Suppressor macrophage treated with lipopolysaccharide for 1 hour (primary cell): ENCODE measurements at places on chromosomes 12 and 14.

DNA sequence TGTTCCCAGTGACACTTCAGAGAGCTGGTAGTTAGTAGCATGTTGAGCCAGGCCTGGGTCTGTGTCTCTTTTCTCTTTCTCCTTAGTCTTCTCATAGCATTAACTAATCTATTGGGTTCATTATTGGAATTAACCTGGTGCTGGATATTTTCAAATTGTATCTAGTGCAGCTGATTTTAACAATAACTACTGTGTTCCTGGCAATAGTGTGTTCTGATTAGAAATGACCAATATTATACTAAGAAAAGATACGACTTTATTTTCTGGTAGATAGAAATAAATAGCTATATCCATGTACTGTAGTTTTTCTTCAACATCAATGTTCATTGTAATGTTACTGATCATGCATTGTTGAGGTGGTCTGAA is 3.0 kb downstream of the FOS start:
- DNase-seq: no peak

GRCh38 chr14:68607081-68607866 is 185.6 kb downstream of the ZFP36L1 start:
- DNase-seq: peak; percentile 37

DNA sequence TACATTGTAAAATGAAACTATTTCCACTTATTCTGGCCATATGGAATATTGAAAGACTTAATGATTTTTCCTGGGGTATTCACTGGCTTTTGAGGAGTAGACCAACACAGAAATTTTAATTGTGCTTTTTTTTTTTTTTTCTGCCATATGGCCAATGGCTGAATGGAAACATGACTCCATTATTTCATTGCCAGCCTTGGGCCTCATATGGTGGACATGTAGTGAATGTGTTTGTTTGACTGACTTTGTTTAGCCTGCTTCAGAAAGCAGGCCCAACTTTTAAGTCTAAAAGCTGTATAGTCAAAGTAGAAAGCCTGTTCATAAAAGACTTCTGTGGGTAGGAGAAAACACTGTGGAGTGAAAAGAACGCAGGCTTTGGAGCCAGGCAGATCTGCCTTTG is 2.4 kb downstream of the GNG2 start:
- no peak for DNase-seq

DNA sequence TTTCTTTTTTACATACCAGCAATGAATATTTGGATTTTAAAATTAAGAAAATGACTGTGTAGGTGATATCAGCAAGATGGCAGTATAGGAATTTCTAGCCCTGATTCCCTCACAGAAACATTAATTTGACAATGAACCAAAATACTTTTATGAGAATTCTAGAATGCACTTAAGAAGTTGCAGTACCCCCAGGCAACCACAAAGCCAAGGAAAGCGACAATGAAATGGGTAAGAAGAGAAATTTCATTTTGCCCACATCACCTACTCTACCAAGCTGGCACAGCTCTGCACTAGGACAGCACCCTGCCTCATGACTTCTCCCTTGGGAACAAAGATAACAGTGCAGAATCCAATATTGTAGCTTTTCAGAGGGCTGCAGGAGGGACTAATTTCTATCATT is 6.6 kb downstream of the OR9K2 start:
- DNase-seq: no peak

DNA sequence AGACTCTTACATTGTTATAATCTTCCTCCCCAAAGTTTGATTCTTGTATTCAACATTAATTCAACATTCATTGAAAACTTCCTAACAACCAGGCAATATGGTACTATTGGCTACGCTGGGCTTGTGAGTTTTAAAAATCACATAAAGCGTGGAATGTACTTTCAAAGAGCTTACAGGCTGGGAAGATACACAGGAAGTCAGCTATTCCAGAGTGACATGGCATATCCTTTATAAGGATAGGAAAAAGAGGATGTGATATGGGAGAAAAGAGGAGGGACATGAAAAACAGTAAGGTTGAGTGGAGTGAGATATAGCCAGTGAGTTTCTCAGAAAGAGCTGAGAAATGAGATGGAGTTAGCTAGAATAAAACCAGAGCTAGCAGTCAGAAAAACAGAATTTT is 103.6 kb upstream of the ATF7IP start:
- DNase-seq: no peak

DNA sequence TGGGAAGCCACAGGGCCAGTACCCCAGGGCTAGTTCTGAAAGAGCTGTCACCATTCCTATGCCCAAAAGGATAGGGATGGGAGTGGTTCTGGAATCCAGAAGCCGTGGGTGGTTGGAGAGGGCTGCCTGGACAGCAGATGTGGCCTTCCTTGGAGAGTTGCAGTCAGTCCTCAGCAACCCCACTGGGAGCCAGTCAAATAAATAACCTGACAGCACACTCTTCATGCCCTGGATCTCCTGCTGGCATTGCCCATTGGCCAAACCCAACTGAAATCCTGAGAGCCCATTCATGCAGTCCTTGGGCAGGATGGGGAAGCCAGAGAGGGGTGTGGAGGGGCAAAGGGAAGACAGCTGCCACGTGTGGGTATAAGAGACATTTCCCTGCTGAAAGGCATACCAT is 128.2 kb downstream of the PTPN11 start:
- DNase-seq: no peak

GRCh38 chr12:56486694-56487093 is 1.3 kb downstream of the GLS2 start:
- no peak for DNase-seq

DNA sequence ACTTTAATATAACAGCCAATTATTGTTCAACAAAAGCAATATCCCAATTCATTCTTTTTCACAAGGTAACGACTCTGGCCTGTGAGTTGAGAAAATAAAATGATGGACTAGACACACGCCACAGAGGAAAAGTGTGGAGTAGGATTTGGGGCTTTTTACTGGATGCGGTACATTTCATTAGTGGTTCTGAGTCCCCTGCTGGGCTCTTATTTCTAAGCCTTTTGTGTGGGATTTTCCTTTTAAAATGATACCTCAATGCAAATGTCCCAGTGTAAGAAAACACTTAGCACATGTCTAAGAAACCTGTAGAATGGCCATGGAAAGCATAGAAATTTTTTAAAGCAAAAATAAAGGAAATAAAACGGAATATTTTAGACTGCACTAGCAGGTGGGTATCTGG is 73.4 kb downstream of the C12orf42 start:
- DNase-seq: no peak

GRCh38 chr14:89201645-89202044 is 215.4 kb downstream of the FOXN3 start:
- DNase-seq: peak; percentile 44

DNA sequence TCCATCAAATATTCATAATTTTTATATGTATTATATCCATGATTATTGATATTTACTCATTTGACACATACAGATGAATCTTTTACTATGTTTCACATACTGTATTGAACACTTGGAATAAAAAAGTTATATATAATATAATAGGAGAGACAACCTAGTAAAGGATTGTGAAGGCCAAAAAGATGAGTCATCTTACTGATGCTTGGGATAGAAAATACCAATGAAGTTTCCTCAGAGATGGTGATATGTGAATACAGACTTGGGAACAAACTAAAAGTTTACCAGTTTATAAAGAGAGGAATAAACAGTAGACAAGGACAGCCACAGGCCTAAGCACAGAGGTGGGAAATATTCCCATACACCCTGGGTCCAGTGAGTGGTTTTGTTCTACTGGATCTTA is 743.9 kb upstream of the FLRT2 start:
- no peak for DNase-seq

- DNase-seq: no peak
Measured at GRCh38 chr12:4908684-4909409, 858 bp upstream of the KCNA1 start.

DNA sequence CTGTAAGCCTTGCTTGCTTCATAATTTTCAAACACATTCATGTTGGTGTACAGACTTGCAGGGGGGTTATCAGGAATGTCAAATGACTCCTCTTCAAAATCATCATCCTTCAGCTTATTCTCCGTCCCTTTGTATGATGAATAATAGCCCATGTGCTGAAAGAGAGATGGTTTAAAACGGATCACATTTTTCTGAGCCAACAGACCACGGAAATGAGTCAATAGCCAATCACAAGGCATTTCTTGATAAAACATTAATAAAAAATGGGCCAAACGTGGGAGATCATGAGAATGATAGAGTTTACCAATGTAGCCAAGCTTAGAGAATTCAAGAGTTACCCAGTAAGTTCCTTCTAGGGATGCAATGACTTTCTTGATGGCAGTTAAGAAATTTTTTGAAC is 105.5 kb downstream of the NTS start:
- no peak for DNase-seq

GRCh38 chr12:66633676-66634075 is 45.2 kb downstream of the GRIP1 start:
- DNase-seq: no peak

DNA sequence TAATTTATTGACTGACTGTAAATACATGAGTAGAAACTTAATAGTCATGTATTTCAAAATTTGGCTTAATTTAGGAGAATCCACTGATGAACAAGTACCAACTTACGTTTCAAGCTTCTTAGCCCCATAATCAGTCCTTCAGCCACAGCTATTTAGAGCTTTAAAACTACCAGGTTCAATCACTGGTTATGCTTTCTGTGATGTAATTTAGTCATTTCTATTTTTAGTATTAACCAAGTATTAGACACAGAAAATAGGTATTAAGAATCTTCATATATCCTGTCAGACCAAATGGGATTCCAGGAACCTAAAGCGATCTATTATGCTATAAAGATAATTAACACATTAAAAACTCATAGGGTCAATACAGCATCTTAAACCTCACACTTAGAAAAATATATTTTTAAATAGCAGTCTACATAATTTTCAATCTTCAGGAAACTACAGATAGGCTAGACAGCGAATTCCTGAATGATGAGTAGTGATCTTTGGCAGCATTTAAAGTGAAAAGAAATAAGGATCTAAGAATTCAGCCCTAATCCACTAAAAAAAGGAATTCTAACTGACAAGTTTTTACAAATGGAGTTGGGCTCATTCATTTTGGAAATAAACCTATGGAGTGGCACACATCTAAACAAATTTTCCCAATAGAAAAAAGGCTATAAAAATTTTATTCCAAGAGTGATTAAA is 51.5 kb downstream of the ZC3H14 start:
- no peak for DNase-seq

GRCh38 chr12:54941659-54942058 is 42.9 kb downstream of the TESPA1 start:
- DNase-seq: no peak

GRCh38 chr12:8681129-8681884 is 16.5 kb upstream of the RIMKLB start:
- DNase-seq: no peak

DNA sequence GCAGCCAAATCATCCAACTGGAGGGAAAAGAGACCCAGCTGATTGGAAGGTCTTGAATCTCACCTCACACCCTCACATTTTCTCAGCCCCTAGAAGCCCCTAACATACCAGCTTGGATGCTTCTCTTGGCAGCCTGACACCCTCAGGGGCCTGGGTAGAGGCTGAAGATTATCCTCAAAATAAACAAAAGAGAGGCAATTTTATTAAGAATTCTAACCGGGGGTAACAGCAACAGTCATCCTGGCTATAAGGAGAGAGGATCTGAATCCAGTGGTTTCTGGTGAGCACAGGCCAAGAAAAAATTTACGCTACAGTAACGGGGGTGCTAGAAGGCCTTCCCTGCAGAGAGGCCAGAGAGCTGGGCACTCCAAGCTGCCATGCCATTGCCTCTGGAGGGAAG is 21.6 kb downstream of the KRT76 start:
- DNase-seq: no peak

- DNase-seq: no peak
Measured at GRCh38 chr12:16269946-16270345, 7.5 kb downstream of the SLC15A5 start.

- DNase-seq: no peak
Measured at GRCh38 chr12:122520676-122521075, 6.1 kb downstream of the RSRC2 start.

DNA sequence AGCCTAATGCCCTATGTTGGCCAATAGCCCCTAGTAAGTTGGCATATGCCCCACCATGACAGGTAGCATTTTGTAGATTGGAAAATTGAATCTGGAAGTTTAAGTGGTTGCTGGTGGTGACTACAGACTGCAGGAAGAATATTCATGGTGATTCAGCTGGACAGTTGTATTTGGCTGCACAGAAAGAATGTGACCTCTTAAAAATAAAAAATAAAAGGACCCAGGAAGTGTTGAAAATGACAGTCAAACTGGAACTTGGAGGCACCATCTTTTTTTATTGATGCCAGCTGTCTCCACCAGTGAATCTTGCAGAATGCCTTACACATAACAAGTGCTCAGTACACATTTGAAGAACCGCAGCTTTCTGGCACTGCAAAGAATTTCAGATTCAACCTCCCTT is 73.9 kb downstream of the PRMT8 start:
- no peak for DNase-seq

GRCh38 chr12:23614280-23614679 is 335.2 kb downstream of the SOX5 start:
- DNase-seq: no peak

GRCh38 chr12:107126796-107127481 is 33.6 kb upstream of the CRY1 start:
- peak; percentile 28 for DNase-seq

GRCh38 chr12:24099576-24099975 is 150.1 kb upstream of the SOX5 start:
- DNase-seq: no peak

GRCh38 chr14:105385698-105386365 is 12.5 kb upstream of the TEX22 start:
- DNase-seq: peak; percentile 67

DNA sequence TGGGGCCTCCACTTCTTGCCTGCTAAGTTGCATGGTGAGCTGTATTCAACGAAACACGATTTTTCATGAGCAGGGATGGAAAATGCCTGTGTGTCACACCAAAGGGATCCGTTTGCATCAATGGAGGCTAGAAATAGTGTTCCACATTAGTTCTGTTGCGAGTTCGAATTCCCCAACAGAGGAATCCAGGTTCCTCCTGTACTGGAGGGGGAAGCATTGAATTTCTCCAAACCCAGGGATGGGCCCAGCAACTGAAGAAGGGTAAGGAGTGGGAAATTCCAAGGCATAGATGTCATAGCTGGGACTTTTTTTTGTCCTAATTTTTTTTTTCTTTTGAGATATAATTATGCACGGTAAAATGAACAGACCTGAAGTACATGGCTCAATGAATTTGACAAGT is 336.2 kb downstream of the DPF3 start:
- DNase-seq: peak; percentile 53

DNA sequence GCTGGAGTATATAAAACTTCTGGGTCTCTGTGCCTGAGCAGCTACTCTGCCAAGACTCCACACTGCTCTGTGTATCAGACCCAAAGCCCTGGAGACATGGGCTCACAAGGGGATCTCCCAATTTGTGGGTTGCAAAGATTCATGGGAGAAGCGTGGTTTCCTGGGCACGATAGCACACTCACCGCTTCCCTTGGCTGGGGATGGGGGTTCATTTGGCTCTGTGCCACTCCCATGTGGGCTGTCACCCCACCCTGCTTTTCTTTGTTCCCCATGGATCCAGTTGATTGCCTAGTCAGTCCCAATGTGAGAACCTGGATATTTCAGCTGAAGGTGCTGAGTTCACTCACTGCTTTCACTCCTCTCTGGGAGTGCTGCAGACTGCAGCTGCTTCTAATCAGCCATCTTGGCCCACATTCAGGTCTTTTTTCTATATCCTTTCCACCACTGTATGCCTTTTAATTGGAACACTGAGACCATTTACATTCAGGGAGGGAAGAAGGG is 40.0 kb upstream of the PCNX4 start:
- DNase-seq: no peak
